Fibroblast of upper back skin (primary cell): ENCODE measurements at places on chromosomes 3 and 15.

DNA sequence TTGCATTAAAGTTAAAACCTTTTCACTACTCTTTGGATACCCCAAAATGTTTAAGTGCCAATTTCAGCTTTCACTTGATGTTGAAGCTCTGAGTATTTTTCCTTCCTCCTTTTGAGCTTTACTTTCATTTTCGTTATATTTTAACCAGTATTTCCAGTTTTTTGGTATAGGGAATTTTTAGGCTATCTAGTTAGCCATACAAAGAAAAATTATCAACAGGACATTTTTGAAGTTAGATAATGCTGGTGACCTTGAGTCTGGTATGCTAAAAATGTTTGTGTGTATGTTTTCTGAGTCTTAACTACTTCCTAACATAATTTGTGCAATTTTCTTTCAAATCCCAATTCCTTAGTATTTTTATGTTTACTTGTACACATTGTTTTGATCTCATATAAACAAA, 284.8 kb downstream of the OTOL1 start:
- no peak for DNase-seq

- DNase-seq: peak; percentile 71
Observed at GRCh38 chr3:41684797-41685735, 276.8 kb downstream of the ULK4 start.

DNA sequence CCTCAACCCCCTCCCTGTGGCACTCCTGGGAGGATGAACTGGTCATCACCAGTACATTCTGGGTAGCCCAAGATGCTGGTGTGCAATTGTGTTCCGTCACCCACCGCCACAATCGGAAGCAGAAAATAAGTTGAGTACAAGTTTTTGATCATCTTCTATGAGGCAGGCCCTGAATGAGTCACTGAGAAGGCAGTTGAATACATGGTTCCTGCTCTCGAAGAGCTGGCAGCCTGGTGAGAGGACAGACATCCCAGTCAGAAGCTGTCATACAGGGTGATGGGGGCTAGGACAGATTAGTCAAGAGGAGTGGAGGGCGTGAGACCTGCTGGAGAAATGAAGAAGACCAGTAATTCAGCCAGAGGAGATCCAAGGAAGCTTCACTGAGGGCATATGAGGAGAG, 6.2 kb downstream of the CEMIP start:
- DNase-seq: no peak

DNA sequence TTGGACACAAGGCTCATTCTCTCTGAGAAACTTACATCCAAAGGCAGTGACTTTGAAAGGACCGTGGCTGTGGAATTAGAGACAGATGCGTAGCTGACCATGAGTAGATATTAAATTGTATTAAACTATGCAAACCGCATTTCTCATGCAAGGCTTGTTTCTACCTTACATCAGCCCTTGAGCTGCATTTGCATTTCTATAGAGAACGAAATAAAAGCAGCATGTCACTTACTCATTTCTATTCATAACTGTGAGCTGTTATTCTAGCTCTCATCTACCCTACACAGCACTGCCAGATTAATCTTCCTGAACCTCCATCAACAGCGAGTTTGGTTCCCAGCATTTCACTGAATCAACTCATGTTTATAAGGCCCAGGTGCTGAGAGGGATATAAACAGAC, 72.3 kb downstream of the THSD4 start:
- DNase-seq: peak; percentile 46

DNA sequence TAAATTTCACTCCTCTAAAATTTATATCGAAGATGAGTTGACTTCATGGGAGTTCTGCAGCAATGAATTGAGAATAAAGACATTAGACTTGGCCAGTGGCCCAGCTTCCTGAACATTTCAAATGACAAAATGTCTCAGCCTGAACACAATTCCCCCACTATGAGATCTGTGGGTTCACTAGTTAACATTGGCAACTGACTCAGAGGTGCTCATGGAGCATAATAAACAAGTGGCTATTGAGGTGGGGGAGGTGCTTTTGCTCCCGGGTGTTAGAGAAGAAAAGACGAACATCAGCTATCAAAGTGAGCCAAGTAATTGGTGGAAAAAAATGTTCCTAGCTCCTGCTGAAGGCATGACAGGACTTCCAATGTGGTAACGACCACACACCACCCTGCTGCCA, 6.3 kb downstream of the ATP13A4 start:
- DNase-seq: no peak

- DNase-seq: no peak
Observed at GRCh38 chr3:186515125-186515524, 29.1 kb downstream of the CRYGS start.

DNA sequence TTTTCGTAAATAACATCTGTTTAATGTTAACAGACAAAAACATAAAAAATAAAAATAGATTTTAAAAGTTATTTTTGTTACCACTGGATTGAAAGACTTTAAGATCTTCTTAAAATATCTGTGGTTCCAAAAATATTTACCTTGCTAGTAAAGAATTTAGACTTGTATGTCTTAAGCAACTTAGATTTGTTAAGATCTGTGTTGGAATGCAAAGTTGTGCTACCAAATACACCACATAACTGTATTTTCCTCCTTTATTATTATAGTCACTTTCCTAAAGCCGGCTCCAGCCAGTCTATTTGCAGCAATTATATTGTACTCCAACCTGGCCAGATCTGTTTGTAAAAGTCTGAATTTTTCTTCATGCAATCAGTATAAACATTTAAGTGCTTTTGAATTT, 63.7 kb downstream of the SPRED1 start:
- peak; percentile 36 for DNase-seq

DNA sequence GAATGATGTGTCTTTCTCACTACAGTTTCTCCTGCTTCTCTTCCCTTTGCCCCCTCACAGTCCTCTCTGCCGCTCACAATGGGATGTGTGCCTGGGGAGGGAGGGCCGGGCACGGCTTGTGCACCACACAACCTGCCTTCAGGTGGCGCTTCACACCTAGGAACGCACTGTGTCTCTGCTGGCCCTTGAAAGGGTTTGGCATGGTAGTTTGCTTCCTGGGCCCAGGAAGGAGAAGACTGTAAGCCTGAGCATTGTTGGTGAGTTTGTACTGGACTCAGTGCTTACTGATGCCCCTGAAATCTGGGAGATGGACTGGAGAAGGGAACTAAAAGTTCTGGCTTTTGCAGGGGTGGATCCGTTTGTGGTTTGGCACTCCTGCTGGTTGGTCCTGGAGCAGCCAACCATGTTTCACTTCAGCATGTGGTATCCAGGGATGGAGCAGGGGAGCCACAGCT, 9.2 kb downstream of the ALPK3 start:
- DNase-seq: no peak

DNA sequence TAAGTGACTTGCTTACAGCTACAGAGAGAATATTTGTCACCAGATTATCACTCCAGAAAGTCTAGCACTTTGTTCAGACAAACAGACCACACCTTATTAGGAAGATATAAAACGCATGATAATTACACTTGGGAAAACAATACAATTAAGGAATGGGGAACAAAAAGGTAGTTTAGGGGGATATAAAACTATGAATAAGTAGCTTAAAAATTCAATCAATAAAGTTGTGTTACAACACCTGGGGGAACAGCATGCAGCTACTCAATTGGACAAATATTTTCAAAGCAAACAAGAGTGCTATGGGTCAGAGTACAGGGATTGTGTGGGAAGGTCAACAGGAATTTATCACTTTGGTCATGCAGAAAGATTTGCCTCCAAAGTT, 15.1 kb downstream of the CLDN1 start:
- no peak for DNase-seq

DNA sequence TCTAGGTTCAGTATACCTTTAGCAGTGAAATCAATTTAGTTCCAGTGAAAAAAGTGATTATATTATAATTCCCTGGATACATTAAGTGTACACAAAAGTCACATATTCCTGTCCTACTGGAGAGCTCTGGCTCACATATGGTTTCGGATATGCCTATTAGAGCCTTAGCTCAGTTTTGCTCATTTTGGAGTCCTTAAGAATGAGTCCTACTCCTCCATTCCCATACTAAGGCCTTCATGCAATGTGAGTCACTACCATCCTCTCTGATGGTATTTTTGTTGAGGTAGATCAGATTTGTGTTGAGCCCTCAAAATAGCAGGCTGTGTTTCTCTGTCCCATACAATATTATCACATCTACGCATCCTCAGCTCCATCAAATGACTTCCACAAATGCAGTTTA, 294.2 kb upstream of the COL8A1 start:
- peak; percentile 63 for DNase-seq

- no peak for DNase-seq
Observed at GRCh38 chr15:79977431-79978054, 6.5 kb upstream of the BCL2A1 start.

DNA sequence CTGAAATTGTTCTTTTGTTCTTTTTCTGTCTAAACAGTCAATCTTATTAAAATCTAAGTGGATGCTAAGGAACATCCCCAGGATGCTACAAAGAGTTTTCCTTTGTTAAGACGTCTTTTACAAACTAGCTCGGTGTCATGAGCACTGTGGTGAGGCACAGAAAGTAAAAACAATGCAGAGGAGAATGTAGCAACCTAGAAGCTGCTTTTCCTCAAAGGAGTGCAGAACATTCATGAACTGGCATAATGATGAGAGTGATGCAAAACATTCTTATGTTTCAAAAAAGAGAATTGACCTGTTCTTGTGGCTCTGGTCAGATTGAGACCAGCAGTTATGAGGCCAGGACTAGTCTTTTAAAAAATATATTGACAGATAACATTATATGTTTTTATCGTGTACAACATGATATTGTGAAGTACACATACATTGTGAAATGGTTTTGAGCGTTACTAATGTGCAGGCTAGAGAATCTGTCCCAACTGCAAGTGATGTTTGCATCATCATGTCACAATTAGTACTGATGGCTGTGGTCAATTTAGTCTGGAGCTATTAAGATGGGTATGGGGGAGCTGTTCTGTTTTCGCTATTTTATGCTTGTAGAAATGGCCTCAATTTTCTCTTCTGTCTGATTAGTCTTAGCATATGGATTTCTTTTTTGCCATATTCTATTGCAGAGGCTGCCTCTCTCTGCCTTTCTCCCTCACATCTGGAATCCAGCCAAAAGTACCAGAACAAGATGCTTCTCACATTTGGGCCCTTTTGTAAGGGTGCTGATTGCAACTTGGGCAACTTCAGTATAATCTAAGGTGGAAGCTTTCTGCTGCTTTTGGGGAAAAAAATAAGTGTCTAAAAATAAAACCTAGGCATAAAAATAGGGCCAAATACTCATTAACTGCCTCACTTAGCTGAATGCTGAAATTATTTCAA, 50.2 kb downstream of the HHLA2 start:
- no peak for DNase-seq

DNA sequence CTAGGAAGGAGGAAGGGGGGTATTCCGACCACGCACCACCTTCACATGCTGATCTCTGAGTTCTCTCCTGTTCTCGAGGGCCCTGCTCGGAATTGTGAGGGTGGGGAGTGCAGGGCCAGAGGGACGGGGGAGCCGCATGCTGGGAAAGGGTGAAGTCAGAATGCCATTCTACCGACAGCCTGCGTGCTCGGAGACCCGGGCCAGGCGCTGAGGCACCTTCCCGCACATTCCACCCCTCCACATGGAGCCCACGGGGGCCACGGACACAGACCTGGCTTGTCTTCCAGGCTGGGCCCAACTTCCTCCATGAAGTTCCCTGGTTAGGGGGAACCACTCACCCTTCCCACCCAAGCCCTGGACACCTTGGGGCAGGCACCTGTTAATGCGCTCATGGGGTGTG, 28.7 kb upstream of the PIGZ start:
- no peak for DNase-seq

- DNase-seq: no peak
Observed at GRCh38 chr3:27861046-27862036, 139.2 kb upstream of the EOMES start.

GRCh38 chr15:58517252-58517681, 85.5 kb downstream of the LIPC start:
- no peak for DNase-seq

DNA sequence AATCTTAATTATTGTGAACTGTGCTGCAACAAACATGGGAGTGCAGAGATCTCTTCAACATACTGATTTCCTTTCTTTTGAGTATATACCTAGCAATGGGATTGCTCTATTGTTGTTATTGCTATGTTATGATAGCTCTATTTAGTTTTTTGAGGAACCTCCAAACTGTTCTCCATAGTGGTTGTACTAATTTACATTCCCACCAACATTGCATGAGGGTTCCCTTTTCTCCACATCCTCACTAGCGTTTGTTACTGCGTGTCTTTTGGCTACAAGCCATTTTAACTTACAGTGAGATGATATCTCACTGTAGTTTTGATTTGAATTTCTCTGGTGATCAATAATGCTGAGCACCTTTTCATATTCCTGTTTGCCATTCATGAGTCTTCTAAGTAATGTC, 45.5 kb upstream of the TNFSF10 start:
- DNase-seq: no peak

DNA sequence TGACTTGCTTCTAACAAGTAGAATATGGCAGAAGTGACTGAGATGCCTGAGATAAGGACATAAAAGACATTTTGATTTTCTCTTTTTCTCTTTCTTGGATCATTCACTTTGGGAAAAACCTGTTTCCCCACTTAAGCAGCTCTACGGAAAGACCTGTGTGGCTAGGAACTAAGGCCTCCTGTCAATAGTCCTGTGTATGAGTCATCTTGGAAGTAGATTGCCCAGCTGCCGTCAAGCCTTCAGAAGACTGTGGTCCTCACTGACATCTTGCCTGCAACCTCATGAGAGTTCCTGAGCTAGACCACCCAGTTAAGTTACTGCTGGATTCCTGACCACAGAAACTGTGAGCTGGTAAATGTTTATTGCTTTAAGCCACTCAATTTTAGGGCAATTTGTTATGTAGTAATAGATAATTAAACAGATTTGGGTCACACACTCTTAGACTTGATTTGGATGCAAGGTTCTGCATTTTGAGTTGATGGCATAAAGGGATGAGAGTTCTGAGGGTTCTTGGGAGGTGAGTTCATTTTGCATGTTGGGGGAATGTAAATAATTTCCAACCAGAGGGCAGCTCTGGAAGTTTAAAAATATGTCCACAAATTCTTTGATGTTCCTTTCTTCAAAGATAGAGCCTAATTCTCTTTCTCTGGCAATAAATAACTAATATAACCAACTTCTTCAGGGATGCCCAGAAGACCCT, 229.2 kb downstream of the SQOR start:
- no peak for DNase-seq
